HL-60 (cell line): ENCODE measurements at places on chromosomes 16 and 17.

GRCh38 chr17:13503526-13503925, 98.2 kb downstream of the HS3ST3A1 start:
- DNase-seq = no peak

- DNase-seq = no peak
These were observed 2.6 kb upstream of the KRT14 start for GRCh38 chr17:41589301-41589700.

DNA sequence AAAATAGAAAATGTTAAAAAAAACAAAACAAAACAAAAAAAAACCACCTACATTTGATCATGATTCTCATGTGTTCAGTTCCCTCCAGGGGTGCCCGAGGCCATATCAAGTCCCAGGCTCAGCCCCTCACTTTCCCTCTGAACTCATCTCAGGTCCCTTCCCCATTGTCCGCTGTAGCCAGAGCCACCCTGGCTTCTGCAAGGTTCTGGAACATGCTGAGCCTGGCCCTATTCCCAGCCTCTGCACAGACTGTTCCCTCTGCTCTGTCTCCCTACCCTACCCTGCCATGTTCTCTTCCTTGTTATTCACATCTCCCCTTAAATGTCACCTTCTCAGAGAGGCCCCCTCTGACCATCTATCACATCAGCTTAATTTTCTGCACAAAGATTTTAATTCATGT, 46.9 kb downstream of the TK2 start:
- no peak for DNase-seq

DNA sequence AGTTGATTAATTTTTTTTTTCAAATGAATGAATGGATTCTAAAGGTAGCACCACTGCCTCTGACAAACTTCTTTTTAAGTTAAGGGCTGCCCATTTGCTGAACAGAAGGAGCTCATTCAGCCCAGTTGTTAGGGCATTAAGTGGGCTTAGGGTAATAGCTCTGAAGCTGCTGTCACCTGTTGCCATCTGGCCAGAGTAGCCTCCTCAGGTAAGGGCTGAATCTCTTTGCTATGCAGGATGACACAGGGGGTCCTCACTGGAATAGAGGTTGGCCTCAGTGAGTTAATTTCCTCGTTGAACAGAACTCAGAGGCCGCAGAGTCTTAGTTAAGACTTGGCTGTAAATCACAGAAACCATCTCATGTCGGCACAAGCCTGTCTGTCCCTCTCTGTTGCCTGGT, 232.8 kb downstream of the CCDC182 start:
- no peak for DNase-seq

GRCh38 chr17:14428648-14429029, 127.8 kb downstream of the HS3ST3B1 start:
- DNase-seq = peak; percentile 25

DNA sequence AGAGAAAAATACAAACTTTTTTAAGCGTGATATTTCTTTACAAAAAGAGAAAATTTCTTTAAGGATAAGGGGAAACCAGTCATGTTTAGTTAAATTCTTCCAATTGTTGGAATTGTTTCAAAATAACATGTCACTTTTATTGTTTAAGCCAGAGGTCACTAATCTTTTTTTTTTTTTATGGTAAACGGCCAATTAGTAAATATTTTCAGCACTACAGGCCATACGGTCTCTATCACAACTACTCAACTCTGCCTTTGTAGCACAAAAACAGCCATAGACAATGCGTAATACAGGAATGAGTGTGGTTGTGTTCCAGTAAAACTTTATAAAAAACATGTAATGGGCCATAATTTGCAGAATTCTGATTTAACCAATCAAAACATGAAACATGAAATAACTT, 401.4 kb downstream of the GRIN2A start:
- DNase-seq = no peak

DNA sequence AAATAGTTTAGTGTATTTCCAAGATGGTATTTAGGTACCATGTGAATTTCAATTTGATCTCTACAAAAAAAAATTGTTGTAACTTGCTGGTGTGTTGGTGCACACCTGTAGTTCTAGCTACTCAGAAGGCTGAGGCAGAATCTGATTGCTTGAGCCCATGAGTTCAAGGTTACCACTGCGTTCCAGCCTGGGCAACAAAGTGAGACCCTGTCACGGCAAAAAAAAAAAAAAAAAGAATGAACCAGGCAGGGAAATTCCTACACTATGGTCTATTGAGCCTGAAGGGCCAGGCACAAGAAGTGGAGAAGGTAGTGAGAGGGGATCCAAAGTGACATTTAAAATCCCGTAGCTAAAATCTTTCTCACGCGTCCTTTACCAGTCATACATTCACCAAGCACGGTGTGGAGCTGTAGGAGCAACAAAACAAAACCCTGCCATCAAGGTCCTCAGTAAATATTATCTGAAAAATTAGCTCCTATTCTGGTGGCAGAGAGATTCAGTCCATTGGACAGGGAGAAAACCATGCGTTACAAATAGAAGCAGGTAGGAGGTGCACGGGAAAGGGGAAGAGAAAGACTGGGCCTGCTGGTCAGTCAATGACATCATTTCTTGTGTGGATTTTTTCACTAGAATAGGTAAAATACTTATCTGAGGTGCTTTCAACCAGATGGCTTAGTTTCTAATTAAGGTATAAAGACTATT, 27.3 kb downstream of the TXNDC11 start:
- DNase-seq = no peak

DNA sequence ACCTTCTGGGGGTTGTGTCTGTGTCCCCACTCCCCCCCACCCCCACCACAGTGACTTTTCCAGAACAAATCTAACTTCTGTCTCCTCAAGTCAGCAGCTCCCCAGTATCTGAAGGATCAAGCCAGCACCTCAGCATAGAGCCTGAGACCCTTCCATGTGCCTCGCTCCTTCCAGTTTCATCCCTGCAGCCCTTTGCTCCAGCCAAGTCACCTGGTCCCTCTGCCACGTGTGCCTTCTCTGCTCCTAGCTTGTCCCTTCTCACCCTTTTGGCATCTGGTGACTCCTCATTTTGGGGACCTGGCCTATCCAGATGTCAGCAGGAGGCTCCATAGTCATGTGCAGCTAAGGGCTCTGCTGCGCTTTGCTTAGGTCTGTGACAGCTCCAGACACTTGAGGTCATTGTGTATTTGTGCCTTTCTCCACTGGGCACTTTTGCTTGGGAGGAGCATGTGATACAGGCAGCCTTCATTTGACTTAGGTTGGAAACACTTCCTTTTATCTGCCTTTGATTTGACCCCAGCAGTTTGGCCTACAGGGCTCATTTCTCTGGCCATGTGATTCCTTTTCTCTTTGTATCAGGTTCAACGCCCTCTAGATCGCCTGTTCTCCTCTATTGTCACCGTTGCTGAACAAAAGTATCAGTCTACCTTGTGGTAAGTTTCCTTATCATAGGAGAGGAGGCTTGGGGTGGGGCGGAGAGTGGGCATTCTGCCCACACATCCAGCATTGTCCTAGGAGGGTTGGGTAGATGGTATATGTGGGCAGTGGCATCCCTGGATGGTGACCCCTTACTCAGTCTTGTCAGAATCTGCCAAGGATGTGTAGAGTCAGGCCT, 7.1 kb upstream of the NFATC3 start:
- no peak for DNase-seq

- no peak for DNase-seq
These were observed 52.3 kb downstream of the CYB5D2 start for GRCh38 chr17:4195306-4195705.

DNA sequence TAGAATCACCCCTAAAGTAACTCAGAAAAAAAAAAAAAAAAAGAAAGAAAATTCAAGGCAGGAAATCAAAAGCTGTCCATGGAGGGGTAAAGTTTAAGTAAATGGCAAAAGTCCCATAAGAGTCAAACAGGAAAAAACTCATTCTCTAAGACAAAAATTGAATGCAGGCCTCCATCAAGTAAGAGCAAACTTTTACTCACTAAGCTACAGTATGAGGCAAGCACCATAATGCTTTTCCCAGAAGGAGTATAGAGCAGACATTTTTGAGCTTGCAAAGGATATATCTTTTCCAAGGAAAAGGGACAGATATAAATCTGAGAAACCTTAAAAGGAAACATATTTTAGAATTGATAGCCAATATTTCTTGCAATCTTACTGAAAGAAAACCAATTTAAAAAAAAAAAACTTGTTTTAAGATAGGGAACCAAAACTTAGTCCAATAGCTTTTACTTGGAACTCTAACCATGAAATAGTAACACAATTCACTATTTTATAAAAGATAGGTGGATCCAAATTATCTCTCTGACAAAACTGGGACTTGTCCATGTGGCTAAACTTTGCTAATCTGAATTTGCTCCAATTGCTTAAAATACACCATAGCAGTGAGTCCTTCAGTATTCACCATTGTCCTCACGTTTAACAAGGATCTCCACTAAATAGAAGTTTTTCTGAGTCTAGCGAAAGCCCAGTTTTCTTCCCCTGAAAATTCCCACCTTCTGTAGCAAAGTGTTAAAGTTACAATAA, 99.8 kb downstream of the CDH11 start:
- no peak for DNase-seq

- DNase-seq = no peak
These were observed 21.4 kb upstream of the MPRIP start for GRCh38 chr17:17020821-17021193.

DNA sequence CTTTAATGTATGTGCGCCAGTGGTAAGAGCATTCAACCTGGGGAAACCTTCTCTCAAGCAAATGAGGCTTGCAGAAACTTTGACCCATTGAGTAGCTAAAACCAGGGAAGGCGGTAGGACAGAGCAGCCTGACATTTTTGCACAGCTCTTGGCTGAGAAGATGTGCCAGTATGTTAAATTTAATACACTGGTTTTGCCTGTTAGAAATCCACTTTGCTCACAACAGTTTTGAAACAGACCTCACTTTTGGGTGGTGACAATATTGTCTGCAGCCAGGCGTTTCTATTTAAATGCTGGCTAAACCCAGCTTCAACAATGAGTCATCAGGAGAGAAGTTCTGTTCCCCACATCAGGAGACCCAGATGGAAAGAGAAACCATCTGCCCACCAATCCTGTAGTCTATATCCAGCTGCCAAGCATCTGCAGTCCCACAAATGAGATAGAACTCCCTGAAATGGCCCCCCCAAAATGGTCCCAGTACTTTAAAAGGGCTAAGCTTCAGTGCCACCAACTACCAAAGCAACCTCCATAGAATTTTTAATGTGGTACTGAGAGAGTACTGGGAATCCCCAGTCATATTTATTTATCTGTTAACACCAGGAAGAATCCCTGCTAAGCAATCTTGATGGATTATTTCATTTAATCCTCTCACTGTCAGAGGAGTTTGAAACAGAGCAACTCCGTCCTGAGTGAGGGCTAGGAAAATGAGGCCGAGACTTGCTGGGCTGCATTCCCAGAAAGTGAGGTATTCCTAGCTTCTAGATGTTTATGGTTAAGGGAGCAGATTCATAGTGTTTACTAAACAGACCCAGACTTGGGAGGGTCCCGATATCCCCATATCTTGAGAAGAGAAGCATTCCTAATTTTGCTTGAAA, 29.0 kb upstream of the CLEC3A start:
- DNase-seq = no peak

DNA sequence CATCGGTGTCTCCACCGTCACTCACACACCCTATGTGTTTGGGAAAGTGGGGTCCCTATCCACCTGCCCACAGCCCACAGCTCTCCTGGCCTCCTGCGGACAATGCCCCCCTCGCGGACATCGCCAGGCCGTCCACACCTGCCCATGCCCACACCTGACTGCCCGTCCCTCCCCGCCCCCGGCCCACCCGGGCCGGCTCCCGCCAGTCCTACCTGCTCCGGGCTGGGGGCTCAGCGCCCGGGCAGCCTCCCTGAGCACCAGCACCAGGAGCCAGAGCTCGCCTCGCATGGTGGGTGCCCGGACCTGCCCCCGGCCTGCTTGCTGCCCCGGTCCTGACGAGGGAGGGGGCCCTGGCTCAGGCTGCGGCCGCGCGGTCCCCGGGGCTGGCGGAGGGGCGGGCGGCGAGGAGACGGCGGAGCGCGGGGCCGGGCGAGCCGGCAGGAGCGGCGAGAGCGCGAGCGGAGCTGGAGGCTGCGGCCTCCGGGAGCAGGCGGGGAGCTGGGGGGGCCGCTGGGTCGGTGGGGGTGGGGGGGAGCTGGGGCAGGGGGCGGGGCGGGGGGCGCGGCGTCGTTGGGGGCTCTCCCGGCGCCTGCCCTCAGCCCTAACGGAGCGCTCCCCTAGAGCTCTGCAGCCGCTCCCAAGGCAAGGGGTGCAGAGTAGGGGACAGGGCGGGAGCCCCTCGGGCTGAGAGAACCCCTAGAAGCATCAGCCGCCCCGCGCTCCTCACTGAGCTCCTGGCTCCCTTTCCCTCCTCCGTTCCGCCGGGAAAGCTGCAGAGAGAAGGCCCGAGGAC, at the start of gene PLXDC1:
Gene PLXDC1, minus strand, starts transcription at position 488 of the 793 bp plus-strand sequence. Its CDS starts 200 bp downstream, at position 288.
- no peak for DNase-seq

- DNase-seq = peak; percentile 61
These were observed 148.3 kb downstream of the CDH8 start for GRCh38 chr16:61887903-61888302.

DNA sequence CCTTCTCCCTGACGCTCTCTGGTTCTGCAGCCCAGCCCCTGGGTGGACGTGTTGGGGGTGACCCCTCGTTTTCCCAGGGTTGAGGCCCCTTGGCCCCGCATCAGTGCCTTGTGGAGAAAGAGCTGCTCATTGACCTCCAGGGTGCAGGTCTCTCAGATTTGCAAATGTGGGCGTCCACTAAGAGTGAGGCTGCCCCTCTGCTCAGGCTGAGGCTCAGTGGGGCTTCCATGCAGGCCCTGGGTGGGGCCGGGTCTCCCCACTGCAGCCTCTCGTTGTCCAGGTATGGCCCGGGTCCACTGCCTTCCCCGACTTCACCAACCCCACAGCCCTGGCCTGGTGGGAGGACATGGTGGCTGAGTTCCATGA, 9.0 kb downstream of the GAA start:
- DNase-seq = no peak

- no peak for DNase-seq
These were observed 3.3 kb downstream of the TLCD3B start for GRCh38 chr16:30027588-30028437.

DNA sequence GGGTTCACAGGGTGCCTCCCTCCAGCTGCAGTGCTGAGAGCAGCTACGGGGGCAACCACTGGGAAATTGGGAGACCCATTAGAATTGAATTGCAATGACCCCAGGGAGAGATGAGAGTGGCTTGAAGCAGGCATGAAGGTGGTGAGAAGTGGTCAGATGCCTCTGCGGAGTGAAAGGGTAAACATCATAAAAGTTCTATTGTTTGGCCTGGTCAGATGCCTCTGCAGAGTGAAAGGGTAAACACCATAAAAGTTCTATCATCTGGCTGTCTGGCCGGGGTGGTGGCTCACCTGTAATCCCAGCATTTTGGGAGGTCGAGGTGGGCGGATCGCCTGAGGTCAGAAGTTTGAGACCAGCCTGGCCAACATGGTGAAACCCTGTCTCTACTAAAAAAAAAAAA, 53.5 kb downstream of the TNFRSF13B start:
- no peak for DNase-seq

- peak; percentile 33 for DNase-seq
These were observed 70.0 kb upstream of the PMFBP1 start for GRCh38 chr16:72241930-72242329.

- no peak for DNase-seq
These were observed 10.6 kb upstream of the CCL5 start for GRCh38 chr17:35890774-35891155.

DNA sequence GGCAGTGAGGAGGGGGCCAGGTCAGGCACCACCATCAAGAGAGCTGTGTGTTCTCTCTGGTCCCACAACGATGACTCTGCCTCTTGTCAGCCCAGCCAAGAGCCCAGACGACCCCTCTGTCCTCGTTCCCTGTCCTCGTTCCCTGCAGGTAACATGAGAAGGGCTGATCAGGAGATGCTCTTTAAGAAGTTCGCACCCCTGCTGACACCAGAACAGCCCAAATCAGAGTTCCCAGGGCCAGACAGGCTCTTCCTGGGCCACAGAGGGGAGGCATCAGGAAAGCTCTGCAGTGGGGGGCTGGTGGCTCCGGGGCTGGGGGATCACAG, 13.5 kb upstream of the DNAI2 start:
- no peak for DNase-seq

- DNase-seq = no peak
These were observed 23.1 kb downstream of the GPT2 start for GRCh38 chr16:46907061-46907774.
